ENCODE measurements at places on chromosomes 4 and X.

- no peak for DNase-seq
Observed at GRCh38 chr4:150255610-150256224, 177.5 kb downstream of the DCLK2 start.

DNA sequence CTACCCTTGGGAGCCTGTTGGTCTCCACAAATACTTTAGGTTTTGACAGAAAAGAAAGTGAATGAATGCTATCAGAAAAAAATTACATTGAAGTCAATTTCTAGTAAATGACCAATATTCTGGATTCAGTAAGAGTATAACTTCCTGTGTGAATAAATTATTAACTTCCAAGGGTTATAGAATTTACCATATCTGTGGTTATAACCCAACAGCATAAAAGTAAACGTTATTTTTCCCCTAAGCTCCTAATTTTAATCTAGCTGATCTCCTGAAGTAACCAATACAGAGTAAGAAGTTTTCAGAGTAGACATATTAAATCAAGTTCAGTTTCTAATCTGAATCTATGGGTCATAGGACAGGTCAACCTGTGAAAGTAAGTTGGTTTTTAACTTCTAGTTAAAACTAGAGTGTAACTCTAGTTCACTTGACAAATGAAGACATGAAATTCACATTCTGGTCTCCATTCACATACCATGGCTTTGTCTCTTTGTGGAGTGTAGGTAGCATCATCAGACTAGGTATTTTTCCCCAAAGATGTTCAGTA lies 22.8 kb downstream of the DTHD1 start:
- DNase-seq: no peak

- no peak for DNase-seq
Observed at GRCh38 chr4:10532155-10532554, 74.9 kb upstream of the ZNF518B start.

DNA sequence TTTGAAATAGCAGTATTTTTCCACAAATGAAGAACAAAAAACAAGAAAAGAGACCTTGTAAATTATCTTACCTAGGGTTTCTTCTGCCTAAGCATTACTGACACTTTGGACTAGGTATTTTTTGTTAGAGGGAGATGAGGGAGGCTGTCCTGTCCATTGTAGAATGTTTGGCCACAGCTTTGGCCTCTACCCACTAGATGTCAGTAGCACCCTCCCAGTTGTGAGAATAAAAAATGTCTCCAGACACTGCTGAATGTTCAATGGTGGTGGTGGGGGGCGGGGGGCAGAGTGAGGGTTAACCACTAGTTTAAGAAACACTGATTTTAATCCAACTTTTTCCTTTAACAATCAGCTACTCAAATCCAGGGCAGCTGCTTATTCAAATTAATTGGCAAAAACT lies 25.8 kb downstream of the OTUD4 start:
- no peak for DNase-seq

DNA sequence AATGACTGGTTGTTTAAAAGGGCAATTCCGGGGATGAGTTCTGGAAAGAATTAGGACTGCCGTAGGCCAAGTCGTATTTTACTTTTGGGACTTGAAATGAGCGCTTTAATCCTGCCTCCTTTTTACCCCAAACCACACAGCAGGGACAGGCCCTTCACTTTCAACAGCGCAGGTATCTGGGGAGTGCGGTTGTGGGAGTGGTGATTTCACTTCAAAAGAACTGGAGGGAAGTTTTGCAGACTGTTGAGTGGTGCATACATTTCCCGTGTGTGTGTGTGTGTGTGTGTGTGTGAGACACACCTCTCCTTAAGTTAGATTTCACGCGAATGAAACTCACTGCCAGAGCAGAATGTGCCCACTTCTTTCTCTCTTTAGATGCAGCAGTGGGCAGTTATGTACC lies 2.8 kb downstream of the NHS start:
- DNase-seq: peak; percentile 61

GRCh38 chrX:9467751-9468150 lies 2.9 kb downstream of the TBL1X start:
- no peak for DNase-seq

DNA sequence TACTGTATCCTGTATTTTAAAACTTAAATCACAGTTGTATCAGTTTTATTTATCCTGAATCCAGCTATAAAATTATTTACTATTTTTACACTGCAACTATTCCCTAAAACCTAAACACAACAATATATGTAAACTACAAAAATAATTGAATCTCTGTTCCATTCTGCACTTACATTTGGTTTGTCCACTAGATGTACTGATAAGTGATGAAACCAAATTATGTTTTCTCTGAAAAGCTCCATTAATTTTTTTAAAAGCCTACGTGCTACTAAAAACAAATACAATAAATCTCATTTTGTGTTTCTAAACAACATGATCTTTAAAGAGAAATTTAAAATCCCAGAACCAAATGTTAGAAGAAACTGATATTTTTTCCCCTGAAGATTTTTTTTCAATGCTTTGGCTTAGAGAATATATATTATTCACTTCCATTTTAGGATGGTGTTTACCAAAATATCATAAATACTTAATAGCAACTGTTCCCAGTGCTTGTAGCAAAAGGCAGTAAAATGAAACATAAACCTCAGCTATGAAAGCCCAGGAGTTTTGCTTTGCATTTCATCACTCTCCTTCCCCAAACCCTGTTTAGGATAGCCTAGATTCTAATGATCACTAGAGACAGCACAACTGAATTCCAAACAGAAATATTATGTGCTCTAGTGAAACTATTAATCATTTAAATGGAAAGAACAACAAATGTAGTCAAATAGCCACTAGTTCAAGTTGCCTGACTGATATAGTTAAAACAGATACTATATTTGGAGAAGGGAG lies 19.7 kb downstream of the ANTXR2 start:
- DNase-seq: no peak

GRCh38 chr4:109912706-109913595 lies at the start of gene EGF:
Gene EGF (plus strand): TSS chr4:109912883. CDS start chr4:109913336, 453 bp downstream.
- no peak for DNase-seq

GRCh38 chr4:27828843-27829242 lies 968.2 kb downstream of the STIM2 start:
- DNase-seq: no peak

GRCh38 chr4:182101618-182102017 lies 141.6 kb upstream of the TENM3 start:
- no peak for DNase-seq

DNA sequence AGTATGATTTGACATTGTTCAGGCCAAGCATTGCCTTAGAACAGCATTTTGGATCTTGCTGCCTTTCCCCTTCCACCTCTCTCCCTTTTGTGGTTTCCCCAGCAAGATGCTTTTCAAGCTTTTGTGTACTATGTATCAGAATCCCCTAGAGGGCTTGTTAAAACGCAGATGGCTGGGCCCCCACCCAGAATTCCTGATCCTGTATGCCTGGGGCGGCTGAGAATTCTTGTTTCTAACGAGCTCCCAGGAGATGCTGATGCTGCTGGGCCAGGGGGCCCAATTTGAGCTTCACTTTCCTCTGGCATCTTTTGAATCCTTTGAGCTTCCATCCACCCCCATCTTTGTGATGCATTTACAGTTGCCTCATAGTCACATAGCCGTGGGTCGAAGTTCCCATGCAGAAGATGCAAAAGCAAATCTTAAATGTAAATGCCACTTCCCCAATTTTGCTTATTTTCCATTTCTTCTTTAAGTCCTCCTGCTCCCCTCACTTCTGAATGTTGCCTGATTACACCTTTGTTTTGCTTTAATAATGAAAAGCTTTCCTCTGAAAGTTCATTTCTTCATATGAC lies 18.5 kb downstream of the HCCS start:
- no peak for DNase-seq

DNA sequence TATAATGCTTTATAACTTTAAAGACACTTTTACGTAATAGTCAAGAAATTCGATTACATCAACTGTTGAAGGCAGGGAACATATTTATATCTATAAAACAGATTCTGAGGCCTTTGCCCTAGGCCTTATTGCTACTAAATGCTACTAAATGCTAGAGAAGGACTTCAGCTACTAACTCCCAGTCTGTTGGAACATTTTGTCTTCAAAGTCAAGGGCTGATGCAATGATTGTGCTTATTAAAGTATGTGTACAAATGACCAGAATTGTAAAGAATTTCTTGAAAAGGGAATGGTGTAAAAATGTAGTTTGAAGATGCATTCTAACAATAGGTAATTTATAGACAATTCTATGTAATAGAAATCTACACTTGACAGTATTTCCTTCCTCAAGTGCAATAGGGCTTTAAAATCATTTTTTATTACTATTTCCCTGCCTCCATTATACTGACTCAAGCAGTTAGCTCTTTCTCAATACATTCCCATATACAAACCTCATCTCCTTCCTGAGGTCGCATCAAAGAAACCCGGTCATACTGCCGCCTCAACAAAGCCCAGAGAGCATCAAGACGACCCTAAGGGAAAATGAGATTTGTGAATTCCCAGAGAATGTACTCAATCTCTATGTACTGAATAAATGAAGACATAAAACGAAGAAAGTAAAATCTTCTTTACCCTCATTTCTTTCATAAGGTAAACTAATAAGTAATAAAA lies 95.7 kb downstream of the ANTXR2 start:
- DNase-seq: no peak

DNA sequence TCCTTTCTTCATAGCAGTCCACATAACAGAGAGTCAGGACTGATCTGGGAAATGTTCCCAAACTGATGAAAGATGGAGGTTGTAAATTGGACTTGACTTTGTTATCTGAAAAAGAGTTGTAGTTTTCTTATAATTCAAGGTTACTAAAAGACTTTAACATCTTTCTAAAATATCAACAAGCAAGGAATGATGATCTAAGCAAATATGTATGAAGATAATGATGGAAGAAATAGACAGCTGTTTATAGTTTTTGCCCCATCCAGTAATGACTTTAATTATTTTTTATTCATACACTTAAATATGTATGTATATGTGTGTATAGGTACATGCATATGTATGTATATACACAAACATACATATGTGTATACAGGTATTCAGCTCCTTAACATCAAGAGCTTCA lies 411.1 kb upstream of the SPOCK3 start:
- no peak for DNase-seq

- DNase-seq: no peak
Observed at GRCh38 chrX:110097920-110098319, 95.0 kb downstream of the TMEM164 start.

All from stimulated activated CD4-positive, alpha-beta T cell treated with anti-CD3 and anti-CD28 coated beads, Interleukin-1b, Interleukin-23, amount 100 ng/mL, for 48 hours (primary cell).